ENCODE measurements at places on chromosomes 6 and 20.

GRCh38 chr6:163173741-163174140, 240.8 kb upstream of the QKI start:
- DNase-seq: no peak

DNA sequence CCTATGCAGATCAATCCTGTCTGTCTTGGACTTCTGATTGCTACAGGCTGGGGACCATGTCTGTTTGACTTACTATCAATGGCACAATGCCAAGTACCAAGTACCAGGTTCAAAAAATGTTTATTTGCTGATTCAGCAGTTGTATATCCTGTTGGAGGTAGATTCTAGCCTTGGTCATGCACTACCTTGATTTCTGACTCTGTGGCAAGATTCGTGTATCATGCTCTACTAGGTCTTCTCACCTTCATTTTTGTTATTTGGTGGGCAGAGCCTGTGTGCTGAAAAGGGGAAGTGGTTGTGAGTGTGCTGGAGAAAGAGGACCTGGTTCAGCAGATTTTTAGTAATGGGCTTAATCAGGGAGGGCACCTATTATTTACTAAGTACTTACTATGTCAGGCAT, 192.4 kb upstream of the MYLIP start:
- DNase-seq: no peak

- no peak for DNase-seq
Observed at GRCh38 chr20:16844406-16844805, 96.2 kb downstream of the OTOR start.

- no peak for DNase-seq
Observed at GRCh38 chr6:130050230-130050629, 31.8 kb downstream of the L3MBTL3 start.

DNA sequence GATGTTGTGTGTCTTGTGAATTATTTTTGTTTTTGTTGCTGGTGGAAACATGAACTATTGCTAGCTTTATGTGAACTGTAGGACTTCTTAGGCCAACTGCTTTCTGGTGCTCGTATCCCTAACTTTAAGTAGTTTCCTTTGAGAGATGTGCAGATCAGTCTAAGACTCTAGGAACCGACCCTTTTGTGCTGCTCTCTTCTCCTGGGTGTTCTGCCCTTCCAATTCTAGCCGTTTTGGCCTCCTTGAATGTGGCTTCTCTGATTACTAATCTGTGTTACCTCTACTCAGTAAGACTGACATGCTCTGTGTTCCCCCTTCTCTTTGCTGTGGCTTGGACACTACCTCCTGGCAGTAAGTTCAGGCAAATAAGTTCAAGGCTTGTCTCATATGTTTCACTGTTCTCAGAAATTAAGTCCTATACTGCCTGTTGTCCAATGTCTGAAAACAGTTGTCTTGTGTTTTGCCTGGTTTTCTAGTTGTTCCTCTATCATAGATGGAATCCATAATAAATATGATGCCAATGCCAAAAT, 58.0 kb downstream of the FOXO3 start:
- no peak for DNase-seq

GRCh38 chr20:21020659-21021471, 85.3 kb downstream of the LINC00237 start:
- no peak for DNase-seq

DNA sequence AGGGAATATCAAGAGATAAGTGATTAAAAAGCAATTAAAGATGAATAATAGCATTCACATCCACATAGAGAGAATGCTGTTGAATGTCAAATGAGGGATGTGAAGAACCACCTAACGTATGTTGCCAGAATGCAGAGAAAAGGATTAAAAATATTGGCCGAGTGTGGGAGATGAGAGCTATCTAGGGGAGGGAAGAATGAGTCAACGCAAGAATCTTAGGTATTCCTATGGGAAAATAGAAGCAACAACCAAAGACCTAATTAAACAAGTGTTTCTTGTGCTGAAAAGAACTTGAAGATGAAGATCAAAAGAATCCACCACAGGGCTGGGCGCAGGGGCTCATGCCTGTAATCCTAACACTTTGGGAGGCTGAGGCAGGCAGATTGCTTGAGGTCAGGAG, 12.2 kb upstream of the RSPH3 start:
- no peak for DNase-seq

DNA sequence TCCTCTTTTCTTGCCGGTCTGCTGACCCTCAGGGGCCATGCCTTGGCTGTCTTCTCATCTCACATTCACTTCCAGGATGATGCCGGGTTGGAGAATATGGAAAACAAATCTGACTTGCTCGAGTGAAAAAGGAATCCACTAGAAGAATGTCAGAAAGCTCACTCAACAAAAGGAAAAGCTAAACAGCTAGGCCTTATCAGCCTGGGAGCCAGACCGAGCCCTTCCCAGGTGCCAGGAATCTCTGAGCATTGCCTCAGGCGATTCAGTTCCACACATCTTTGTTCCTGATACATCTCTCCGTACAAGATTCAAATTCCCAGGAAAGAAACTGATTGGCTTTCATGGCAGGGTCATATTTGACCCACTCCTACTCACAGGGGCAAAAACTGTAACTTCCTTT, 9.2 kb upstream of the OSER1 start:
- no peak for DNase-seq

GRCh38 chr6:70219943-70220613, 82.8 kb downstream of the COL9A1 start:
- no peak for DNase-seq

DNA sequence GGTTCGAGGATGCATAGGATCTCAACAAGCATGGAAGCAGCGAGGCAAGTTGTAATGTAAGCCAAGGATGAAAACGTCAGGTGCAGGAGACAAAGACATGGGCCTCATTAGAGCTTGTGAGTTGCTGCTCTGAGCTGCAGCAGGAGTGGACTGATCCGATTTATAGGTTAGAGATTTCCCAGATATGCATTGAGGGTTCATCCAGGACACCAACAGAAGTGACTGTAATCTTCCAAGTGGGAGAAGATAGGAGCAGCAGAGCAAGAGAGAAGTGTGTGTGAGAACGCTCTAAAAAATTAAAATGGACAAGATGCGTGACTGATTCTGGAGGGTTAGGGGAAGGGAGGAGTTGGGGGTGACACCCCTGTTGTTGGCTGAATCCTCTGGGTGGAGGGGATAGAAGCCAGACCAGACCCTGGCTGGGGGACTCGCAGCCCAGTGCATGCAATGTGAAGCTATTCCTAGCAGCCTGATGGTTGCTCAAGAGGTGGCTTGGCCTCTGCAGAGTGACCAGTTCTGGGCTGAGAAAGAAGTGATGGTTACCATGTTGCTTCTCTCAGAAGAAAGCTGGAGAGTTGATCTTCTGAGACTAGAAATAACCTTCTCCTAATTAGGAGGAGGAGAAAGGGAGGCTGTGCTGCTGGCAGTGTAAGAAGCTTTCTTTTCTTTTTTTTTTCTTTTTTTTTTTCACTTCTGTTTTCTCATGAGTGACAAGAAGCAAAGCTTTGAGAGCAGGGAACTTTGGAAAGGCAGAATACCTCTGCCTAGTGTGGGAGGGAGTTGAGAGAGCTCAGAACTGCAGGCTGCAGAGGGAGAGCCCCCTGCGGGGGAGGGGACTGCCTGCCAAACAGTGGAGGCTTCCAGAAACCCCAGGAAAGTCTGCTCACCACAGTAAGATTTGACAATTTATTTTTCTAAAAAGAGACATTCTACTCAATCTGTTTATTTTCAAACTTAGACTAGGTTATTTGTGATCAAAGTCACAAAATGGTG, 116.9 kb downstream of the SLX4IP start:
- DNase-seq: no peak

GRCh38 chr6:80489911-80490635, 383.6 kb downstream of the BCKDHB start:
- no peak for DNase-seq

GRCh38 chr6:21912151-21912832, 318.7 kb downstream of the SOX4 start:
- no peak for DNase-seq

DNA sequence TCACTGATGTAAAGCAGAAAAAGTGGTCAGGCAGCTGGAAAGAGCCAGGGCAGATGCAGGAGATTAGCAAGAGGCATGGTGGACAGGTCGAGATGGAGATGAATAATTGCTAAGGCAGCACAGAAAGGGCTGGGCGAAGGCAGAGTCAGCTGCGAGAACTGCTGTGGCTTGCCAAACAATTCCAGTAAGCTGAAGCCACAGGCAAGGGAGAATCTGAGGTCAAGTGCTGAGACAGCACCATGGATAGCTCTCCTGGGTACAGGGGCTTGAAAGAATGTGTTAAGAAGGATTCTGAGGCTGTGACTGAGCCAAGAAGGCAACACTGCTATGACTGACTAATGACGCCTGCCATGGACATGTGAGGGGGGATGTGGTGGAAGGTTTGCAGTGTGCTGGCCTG, 220.8 kb upstream of the FOXA2 start:
- DNase-seq: peak; percentile 21

GRCh38 chr20:10492065-10492464, 57.0 kb downstream of the SLX4IP start:
- no peak for DNase-seq

- DNase-seq: no peak
Observed at GRCh38 chr6:20717743-20718142, 183.5 kb downstream of the CDKAL1 start.

- no peak for DNase-seq
Observed at GRCh38 chr20:59831024-59831915, 102.2 kb downstream of the SYCP2 start.

- no peak for DNase-seq
Observed at GRCh38 chr6:117481926-117482239, 591 bp upstream of the DCBLD1 start.

GRCh38 chr20:1484438-1485116, 6.6 kb downstream of the SIRPB2 start:
- DNase-seq: no peak

DNA sequence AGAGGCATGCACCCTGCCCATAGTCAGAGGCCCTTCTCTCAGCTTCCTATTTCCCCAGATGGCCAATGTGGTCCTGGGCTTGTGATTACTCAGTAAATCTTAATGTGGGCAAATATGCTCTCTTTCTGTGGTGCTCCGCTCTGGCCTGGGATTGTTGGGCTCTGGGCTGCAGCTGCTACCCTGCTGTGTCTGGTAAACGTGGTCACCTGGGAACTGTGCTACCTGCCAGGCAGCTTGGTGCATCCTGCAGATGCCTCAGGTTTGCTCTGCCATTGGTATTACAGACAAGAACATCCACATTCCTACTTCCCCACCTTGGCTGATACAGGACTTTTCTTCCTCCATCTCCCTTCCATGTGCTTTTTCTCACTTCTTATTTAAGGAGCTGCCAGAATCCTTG, 611.5 kb upstream of the IMPG1 start:
- no peak for DNase-seq

DNA sequence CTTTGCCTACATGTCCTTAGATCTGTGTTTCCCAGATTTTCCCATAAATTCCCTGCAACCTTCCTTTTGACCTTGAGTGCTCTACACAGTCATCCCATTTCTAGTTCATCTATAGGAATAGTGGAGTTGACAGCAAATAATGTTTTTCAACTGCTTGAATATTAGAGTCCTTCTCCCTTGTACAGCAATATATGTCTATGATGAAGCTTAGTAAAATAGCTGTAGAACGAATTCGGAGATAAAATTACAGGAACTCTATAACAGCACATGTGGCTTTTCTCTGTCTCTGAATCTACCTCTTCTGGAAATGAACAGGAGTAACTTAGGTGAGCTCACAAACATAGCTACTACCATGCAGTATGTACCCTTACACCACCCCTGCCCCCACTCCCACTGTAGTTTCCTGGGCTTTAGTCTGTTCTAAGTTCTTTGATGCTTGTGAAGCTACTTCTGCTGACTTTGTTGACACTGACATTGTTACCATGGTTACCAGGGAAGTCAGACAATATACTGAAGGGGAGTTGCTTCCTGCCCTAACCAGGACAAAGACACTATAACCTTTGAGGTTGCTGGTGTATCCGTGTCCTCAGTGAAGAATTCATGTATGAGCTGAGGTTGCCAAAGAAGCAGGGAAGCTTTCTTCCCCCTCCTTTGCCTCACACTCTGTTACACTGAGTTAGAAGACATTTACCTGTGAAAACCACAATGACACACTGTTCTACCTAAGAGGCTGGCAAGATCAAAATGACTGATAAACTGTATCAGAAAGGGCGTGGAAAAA, 35.8 kb upstream of the SHLD1 start:
- DNase-seq: peak; percentile 35

- DNase-seq: no peak
Observed at GRCh38 chr20:18224968-18225568, 63.3 kb upstream of the ZNF133 start.

GRCh38 chr6:33375143-33375671, 16.4 kb upstream of the KIFC1 start:
- DNase-seq: no peak

DNA sequence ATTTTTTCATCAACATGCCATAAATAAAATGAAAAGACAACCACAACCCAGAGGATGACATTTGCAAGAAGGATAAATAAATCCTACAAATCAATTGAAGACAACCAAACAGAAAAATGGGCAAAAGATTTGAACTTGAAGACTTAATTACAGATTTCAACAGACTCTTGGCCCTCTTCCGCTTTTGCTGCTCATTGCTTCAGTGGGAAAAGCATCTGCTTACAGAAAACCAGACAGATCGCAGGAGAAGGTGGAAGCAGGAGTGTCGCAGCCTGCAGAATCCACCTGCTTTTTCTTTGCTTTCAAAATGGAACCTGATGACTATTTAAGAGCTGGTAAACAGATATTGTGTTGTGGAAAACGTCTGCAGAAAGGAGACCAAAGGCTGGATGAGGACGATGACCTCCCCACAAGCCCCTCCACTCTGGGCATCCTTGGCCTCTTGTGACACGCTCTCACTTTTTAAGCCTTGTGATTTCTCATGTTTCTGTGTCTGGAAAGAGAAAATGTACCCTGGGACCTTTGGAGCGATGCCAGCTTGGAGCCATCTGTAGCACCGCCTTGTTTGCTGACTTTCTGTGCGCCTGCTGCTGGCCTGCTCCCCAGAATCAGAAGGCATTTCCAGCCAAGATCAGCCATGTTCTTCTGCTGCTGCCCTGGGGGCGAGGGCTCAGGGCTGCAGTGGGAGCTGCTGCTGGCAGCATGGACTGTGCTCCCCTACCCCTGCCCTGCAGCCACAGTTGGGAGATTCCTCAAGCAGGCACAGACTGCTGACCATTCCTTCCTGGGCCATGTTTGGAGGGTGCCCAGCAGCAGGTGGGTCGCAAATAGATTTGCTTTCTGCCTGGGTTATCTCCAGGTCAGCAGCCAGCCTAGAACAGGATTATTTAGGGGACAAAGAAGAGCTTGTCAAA, 3.6 kb upstream of the CSTL1 start:
- no peak for DNase-seq

GRCh38 chr20:20370094-20370575, 2.2 kb downstream of the INSM1 start:
- no peak for DNase-seq

DNA sequence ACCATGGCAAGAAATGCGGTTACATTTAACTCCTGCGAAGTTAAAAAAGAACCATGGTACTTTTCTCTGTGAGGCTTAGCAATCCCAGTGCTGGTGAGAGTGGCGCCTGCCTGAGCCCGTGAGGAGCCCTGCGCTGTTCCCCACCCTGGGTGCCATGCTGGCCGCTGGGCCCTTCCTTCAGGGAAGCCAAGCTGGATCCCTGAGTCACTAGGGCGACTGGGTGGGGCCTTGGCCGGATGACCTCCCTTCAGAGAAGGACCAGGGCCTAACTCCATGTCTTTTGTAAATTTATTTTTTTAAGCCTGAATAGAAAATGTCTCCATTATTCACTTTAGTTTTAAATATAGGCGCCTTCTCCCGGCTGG, 209.1 kb downstream of the ERMARD start:
- no peak for DNase-seq

All from HuH-7 (cell line).